ENCODE measurements at places on chromosomes 12 and 14. TPM values are rescaled to one million over a fixed set of nuclear protein-coding genes. Genes with fewer than 3 reads are reported as not detected.

DNA sequence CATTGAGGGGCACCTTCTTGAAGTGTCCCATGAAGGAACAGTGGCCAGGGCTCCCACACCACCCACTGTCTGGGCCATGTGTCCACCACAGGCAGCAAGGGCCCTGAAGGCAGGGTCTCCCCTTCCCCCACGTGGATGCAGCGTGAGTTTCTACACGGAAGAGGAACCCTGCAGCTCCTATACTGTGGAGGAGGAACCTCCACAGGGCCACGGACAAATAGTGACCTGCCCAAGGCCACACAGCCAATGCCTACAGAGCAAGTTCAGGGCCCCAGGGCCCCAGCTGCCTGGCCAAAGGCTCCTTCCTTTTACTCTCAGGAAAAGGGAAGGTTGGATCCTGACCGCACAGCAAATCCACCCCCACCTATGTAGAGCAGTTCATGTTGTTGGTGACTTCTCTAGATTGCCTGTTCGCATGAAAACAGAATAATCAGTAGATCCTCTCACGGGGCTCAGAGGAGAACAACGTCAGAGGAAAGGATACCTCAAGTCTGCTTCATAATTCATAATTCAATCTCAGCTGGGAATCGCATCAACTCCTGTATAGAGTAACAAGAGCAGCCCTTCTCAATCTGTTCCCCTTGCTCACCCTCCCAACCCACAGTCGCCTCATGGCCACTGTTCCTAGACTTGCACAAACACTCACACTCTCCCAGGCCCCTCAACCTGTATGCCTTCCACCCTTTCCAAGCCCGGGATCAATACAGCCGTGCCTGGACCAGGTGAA is 11.1 kb upstream of the KRT73 start:
- no peak for DNase-seq

DNA sequence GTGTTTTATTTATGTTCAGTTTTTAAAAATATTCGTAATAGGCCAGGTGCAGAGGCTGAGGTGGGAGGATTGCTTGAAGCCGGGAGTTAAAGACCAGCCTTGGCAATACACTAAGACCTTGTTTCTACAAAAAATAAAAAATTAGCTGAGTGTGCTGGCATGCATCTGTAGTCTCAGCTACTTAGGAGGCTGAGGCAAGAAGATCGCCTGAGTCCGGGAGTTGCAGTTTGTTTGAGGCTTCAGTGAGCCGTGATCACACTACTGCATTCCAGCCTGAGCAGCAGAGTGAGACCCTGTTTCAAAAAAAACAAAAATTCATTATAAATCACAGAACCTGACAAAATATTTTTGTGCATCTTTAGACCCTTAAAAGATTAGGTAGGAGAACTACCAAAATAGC is 240.1 kb upstream of the ARHGAP5 start:
- no peak for DNase-seq

DNA sequence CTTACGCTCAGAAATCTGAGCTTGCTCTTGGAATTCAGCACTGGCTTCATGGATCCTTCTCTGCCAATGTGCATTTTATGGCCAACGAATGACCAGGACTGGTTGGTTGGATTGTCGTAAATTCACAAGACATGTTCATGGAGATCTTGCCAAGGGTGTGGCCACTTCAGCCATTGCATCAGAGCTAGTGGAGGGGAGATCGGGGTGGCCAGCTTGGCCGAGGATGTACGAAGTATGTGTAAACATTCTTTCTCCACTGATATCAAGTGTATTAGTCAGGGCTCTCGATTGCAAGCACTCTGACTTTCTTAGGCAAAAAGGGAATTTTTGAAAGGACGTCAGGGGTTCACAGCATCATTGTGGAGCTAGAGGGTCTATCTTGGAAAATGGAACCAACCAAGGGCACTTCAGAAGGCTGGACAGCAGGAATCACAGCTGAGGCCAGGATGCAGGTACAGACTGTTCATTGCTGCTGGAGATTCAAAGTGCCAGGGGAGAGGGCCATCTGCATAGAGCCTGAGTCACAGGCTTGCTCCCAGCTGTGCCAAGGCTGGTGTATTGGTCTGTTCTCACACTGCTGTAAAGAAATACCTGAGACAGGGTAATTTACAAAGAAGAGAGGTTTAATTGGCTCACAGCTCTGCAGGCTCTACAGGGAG is 32.9 kb upstream of the ADGRD1 start:
- DNase-seq, result peak; percentile 66

LYZ gene
- 55.2 TPM for total RNA-seq

GRCh38 chr12:105222284-105222655 is 13.7 kb downstream of the APPL2 start:
- no peak for DNase-seq

DNA sequence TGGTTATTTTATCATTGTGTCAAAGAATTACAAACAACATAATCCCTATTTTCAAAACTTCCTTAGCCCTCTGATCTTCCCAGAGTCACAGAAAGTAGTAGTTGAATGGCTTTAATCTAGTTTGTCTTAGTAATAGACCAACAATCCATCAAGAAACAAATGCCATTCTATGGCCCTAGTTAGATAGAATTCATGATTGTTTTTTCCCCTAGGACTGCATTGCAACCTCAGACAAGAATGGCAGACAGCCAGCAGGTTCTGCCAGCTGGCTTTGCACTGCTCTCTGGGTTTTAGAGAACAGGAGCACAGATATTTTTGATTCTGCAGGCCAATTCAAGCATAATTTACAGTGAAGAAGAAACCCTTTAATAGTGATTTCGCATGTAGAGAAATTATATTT is 33.8 kb downstream of the SYT1 start:
- DNase-seq, result no peak

LRP1-AS gene
- total RNA-seq, result not detected

DNA sequence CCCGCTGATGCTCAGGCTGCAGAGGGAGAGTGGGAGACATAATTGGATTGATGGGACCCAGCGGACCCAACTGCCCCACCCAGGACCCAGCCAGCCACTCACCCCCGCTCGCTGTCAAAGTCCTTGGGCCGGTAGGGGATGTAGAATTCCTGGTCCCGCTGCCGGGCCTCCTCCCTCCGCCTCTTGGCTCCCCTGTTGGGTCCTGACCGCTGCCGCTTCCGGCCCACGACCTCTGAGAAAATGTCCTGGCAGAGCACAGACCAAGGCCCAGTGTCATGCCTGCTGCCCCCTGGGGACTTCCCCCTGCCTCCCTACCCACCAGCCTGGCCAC is 13.5 kb downstream of the CFAP73 start:
- DNase-seq, result no peak
